ENCODE measurements at places on chromosomes 5 and 9. TPM values are rescaled to one million over a fixed set of nuclear protein-coding genes. Genes with fewer than 3 reads are reported as not detected.

DDX4 gene
- total RNA-seq: not detected

GABRP gene
- not detected for total RNA-seq

NDST1 gene
- total RNA-seq: 73.8 TPM

DNAH5 gene
- total RNA-seq: 0.20 TPM

TNPO1 gene
- total RNA-seq: 322 TPM

TTC16 gene
- total RNA-seq: 0.07 TPM

CTXN3 gene
- total RNA-seq: not detected

FCN2 gene
- not detected for total RNA-seq

PPP1R2B gene
- total RNA-seq: 0.07 TPM

GBA2 gene
- total RNA-seq: 30.9 TPM

TRPM6 gene
- 0.07 TPM for total RNA-seq

CEP72 gene
- 2.3 TPM for total RNA-seq

FST gene
- 189 TPM for total RNA-seq

DMRTA1 gene
- 0.66 TPM for total RNA-seq

RMRP gene
- total RNA-seq: 22,749 TPM

SPATA31A3 gene
- total RNA-seq: not detected

HTR1A gene
- not detected for total RNA-seq

PCDHGA2 gene
- total RNA-seq: 2.8 TPM

DMRT2 gene
- not detected for total RNA-seq

FCN1 gene
- total RNA-seq: not detected

SEMA5A gene
- 86.2 TPM for total RNA-seq

RGS7BP gene
- 6.2 TPM for total RNA-seq

MSX2 gene
- 3.8 TPM for total RNA-seq

CLIC3 gene
- 2.9 TPM for total RNA-seq

C9orf153 gene
- total RNA-seq: 0.98 TPM

PHF24 gene
- 0.10 TPM for total RNA-seq

ST8SIA4 gene
- total RNA-seq: 0.30 TPM

TMEM250 gene
- 70.5 TPM for total RNA-seq

CSF1R gene
- total RNA-seq: 0.69 TPM

SURF4 gene
- total RNA-seq: 465 TPM

GDNF gene
- total RNA-seq: 0.13 TPM

MEIKIN gene
- total RNA-seq: not detected

FAM169A gene
- 0.13 TPM for total RNA-seq

NOXA1 gene
- total RNA-seq: 0.36 TPM

FOXD4 gene
- total RNA-seq: 0.13 TPM

PLCXD3 gene
- 1.7 TPM for total RNA-seq

ARHGEF37 gene
- total RNA-seq: 7.1 TPM

THBS4 gene
- 2.1 TPM for total RNA-seq

SPARC gene
- total RNA-seq: 3,440 TPM

NEURL1B gene
- total RNA-seq: 11.3 TPM

CCL28 gene
- 20.9 TPM for total RNA-seq

TAF11L8 gene
- total RNA-seq: not detected

SPATA31E1 gene
- total RNA-seq: not detected

KCNMB1 gene
- 0.07 TPM for total RNA-seq

TMEM203 gene
- 39.2 TPM for total RNA-seq

CEL gene
- total RNA-seq: 0.20 TPM

TLX3 gene
- not detected for total RNA-seq

ANKRD18B gene
- total RNA-seq: 1.3 TPM

CDH9 gene
- total RNA-seq: not detected

All from smooth muscle cell of the pulmonary artery (primary cell).